ENCODE measurements at places on chromosomes 16 and 17. TPM values are rescaled to one million over a fixed set of nuclear protein-coding genes. Genes with fewer than 3 reads are reported as not detected.
A peak's percentile ranks its signal among the peaks of the same experiment; 100 is the strongest.

- DNase-seq: no peak
Measured at GRCh38 chr17:28970879-28971278, 19.6 kb upstream of the PHF12 start.

GRCh38 chr17:49576088-49576916 lies 631 bp downstream of the NXPH3 start:
- DNase-seq: no peak

GRCh38 chr17:17897442-17897841 lies 60.7 kb upstream of the SREBF1 start:
- DNase-seq: peak; percentile 53

- no peak for DNase-seq
Measured at GRCh38 chr17:19724501-19725420, 8.4 kb upstream of the SLC47A2 start.

GRCh38 chr16:67967958-67968399 lies 458 bp downstream of the SLC12A4 start:
- DNase-seq: peak; percentile 41

GRCh38 chr16:3857189-3858043 lies 23.1 kb downstream of the CREBBP start:
- DNase-seq: no peak

- peak; percentile 17 for DNase-seq
Measured at GRCh38 chr16:81553814-81554675, 109.4 kb downstream of the CMIP start.

GRCh38 chr17:73777131-73777449 lies 132.8 kb upstream of the SDK2 start:
- DNase-seq: no peak

DNA sequence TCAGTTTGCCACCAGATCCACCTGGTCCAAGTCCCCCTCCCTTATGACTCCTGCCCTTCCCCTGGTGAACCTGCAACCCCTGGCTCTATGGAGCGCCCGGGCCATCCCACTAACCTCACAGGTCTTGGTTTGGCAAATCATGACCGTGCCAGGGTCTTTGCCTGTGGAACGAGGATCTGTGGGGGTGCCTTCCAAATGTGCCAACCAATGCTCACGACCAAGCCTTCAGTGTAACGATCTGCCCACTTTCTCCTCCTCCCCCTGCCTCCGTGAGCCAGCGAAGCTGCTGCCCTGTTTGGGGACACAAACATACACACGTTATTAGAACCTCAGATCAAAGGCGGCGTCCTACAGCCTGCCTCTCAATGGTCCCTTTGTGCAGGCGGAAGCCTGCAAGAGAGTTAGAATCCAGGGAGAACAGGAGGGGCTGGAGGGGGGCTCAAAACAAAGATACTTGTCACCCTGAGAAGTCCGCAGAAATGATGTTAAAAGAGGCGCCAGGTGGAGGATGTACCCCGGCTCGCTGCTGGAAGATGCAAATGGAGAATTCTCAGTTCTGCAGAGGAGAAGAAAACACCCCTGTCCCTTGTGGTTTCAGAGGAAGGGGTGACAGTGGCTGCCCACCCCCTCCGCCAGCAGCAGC lies 9.0 kb upstream of the NKD1 start:
- no peak for DNase-seq

- peak; percentile 46 for DNase-seq
Measured at GRCh38 chr16:69522732-69523404, 42.9 kb upstream of the NFAT5 start.

DNA sequence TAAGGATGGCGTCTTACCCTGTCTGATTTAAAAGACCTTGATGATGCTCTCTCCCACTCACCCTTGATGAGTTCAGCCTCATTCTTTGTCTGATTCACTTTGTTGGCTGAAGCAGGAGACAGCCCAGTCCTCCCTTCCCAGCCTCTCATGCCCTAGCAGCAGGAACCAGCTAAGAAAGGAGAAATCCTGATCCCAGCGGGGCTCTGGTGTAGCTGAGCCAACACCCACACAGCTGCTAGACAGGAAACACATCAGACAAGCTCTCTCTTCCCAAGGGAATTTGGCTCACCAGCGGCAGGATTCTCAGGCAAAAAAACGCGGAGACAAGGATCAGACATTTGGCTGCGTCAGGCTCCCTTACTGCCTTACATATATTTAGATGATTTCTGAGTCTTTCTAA lies 211.5 kb downstream of the CDH11 start:
- DNase-seq: no peak

DNA sequence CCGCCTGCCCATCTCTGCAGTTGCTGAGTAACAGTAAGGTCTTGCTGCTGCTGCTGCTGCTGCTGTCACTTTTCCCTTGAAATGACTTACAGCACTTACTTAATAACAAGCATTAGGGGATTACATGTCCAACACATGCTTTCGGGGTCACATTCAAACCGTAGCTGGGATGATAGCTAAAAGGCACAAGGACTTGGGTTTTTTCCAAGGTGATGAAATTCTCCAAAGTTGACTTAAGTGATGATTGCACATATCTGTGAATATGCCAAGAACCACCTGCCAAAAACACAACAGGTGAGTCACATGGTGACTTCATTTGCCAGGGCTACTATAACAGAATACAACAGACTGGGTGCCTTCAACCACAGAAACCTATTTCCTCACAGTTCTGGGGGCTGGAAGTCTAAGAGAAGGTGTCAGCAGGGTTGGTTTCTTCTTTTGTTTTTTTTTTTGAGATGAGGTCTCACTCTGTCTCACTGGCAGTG lies 121.9 kb upstream of the TNRC6C start:
- no peak for DNase-seq

DNA sequence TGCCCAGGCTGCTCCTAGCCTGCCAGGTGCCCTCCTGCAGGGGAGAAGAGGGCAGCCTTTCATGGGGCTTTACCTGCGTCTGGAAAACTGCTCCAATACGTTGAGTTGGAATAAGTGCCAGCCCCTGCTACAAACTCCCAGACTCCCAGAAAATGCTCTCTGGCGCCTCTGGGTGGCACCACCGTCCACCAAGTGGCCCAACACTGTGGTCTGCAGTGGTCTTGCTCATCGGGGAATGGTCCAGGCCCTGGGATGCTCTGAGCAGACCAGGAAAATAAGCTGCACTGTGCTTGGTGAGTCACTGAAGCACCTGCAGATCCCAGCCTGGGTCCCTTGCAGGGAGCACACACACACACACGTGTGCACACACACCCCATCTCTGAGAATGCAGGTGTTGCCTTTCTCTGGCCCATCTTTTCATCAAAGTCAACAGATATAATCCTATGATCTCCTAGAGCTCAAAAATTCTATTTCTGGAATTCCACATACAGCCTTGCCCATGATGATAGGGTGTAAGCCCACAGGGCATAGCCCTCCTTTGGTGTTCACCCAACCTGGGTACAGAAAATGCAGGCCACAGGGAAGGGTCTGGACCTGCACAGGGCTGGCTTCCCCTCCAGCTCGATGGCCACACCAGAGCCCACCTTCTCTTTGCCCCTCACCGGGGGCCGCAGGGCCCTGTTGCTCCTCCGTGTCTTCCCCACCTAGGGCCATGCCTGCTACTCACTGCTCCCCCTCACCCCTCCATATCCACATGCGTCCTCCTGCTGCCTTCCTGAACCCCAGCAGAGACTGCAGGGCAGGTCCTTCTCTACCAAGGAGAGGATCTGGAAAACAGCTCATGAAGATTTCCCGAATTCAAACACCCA lies 20.5 kb downstream of the CDIP1 start:
- DNase-seq: peak; percentile 49

- DNase-seq: no peak
Measured at GRCh38 chr17:74004056-74004455, 199.4 kb upstream of the RPL38 start.

DNA sequence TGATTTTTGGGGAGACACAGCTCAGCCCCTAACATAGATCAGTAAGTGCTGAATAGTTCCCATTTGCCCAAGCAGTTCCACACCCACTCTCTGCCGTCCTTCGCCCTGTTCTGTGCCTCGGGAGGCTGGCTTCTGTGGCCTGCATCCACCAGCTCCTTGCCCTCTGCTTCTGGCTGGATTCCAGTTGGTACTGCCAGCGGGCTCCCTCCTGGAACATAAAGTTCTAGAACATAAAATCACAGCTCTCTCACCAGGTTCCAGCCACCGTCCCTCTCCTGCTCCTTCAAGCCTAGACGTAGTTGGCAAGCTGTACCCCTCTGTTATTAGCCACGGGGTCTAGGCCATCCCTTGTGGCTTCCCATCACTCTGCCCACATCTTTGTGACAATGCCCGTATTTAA lies 3.9 kb upstream of the MRPS23 start:
- no peak for DNase-seq

GRCh38 chr16:64251742-64252141 lies 870.1 kb downstream of the CDH11 start:
- DNase-seq: no peak

DNA sequence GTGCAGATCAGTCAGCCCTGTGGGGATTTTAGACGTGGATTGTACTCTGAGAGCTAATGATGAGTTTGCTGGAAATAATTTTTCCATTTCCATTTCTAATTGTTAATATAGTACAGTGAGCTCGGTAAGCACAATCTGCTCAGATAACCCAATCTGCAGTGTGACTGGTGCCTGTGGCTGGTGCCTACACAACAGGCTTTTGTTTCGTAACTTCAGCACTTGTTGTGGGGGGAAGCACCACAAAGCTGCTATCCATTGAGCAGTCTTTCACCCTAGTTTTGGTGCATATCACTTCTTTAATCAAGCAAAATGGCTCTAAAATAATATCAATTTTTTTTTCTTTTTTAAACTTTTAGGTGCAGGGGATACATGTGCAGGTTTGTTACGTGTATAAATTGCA lies 534.9 kb upstream of the HSBP1 start:
- no peak for DNase-seq

DNA sequence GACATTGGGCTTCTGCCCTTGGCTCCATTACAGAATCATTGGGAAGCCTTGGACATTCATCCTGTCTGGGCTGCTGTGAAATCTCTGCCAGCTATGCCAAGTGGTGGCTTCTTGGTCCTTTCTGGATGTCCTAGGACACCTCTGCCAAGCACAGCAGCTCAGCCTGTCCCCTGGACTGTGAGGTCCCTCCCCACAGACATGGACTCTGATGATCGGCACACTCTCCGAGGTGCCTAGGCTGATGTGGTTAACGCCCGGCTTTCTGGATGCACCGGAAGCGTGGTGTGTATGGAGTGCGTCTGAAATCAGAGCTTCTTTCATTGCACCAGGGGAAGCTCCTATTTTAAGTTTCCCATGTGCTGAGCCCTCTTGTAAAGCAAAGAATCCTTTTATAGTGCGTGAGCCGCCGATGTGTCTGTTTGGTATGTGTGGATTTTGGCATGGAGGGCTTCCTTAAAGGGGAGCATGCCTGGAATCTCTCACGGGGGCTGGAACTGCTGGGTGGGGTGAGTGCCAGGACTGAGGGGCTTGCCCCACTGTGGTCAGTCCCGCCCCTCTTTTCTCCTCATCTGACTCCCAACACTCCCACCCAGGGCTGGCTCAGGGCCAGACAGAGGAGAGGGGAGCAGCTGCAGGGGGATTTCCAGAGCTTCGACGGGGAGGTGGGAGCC lies 7.0 kb upstream of the ARHGAP23 start:
- no peak for DNase-seq

Gene TEKT5
- total RNA-seq: 1.00 TPM

Gene NSMCE1
- total RNA-seq: 89.4 TPM

Gene SULT1A2
- total RNA-seq: 3.0 TPM

Gene KRTAP2-3
- total RNA-seq: not detected

Gene ADGRG3
- not detected for total RNA-seq

Gene ATP6V0D1
- 34.0 TPM for total RNA-seq
